Stimulated activated CD4-positive, alpha-beta T cell treated with anti-CD3 and anti-CD28 coated beads, Interleukin-15, amount 100 ng/mL, for 24 hours (primary cell): ENCODE measurements at places on chromosomes 7 and 10.

DNA sequence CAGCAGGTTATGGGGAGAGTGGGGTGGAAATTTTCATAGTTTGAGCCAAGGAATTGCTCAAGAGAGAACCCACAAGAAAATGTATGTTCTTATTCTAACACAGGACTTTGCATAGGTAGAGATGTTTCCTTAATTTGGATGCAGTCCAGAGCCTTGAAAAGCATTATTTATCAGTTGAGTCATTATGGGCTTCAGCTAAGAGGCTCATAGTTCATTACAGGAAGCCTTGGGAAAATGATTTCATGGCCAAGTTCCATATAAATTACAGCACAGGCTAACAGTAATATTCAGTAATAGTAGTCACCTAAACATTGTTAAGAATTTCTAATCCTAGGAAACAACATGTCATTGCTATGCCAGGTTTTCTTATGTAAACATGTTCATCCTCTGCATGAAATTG is 131.1 kb upstream of the PTPRZ1 start:
- DNase-seq: no peak

DNA sequence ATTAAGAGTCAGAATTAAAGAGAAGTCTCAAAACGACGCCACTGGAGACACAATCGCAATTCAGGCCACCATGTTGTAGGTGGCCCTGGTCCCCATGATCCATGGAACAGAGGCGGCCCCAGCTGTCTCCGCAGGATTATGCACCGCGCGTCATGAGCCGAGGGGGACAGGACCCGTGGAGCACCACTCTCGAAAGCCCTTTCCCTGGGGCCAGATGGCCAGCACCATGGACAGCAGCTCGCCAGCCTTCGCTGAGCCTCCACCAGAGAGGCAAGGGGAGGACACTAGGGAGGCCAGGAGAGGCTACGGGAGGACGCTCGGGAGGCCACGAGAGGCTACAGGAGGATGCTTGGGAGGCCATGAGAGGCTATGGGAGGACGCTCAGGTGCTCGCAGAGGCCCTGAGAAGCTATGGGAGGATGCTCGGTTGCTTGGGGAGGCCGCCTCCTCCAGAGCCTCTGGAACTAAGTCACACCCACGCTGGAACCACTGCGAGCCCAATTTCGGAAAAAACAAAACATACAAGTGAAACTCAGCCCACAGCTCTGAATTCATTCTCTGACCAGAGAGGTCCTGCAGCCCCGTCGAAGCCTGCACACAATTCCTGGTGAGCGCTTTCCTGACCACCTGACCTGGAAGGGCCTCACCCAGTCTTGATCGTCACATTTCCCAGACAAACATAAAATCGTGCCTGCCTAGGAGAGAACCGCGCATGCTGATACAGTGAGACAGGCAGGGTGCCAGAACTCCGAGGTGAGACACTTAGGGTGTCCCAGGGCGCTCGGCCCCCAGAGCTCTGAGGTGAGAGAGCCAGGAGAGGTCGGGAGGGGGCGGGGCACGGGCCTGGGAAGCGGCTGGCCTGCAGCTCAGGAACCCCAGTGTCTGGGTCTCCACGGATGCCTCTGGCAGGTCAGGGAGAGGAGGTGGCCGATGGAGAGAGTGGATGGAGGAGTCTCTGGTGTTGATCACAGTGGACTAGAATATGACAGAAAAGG is 224.4 kb downstream of the PTPRN2 start:
- no peak for DNase-seq

DNA sequence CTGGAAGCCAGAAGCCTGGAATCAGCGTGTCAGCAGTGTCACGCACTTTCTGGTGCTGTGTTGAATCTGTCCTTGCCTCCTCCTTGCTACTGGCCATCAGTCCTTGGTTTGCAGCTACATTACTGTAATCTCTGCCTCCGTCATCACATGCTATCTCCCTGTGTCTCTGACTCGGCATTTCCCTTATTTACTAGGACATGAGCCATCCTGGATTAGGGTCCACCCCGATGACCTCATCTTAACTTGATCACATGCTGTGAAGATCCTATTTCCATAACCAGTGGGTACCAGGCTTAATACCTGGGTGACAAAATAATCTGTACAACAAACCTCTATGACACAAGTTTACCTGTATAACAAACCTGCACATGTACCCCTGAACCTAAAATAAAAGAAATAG is 518.0 kb upstream of the KLF6 start:
- DNase-seq: no peak

GRCh38 chr7:47326808-47327207 is 255.1 kb downstream of the TNS3 start:
- no peak for DNase-seq

- DNase-seq: no peak
These were observed 116.2 kb upstream of the GPR26 start for GRCh38 chr10:123549761-123550454.

- no peak for DNase-seq
These were observed 14.3 kb downstream of the PRTFDC1 start for GRCh38 chr10:24938076-24938475.

DNA sequence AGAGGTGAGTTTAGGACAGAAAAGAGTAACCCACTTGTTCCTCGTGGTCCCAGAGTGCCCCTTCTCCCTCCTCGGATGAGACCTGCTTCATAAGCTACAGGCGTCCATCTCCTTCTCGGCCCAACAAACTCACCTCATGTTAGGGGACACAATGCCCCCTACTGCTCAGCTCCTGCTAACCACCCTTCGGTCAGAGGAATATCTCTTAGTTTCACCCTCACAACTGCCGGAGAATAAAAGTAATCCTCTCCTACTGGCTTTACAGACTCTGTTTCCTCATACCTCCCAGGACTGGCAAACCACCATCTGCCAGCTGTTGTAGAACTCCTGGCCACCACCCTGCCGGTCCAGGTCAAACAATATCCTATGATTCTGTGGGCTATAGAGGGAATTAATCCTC is 3.2 kb downstream of the AKR1B15 start:
- DNase-seq: no peak

DNA sequence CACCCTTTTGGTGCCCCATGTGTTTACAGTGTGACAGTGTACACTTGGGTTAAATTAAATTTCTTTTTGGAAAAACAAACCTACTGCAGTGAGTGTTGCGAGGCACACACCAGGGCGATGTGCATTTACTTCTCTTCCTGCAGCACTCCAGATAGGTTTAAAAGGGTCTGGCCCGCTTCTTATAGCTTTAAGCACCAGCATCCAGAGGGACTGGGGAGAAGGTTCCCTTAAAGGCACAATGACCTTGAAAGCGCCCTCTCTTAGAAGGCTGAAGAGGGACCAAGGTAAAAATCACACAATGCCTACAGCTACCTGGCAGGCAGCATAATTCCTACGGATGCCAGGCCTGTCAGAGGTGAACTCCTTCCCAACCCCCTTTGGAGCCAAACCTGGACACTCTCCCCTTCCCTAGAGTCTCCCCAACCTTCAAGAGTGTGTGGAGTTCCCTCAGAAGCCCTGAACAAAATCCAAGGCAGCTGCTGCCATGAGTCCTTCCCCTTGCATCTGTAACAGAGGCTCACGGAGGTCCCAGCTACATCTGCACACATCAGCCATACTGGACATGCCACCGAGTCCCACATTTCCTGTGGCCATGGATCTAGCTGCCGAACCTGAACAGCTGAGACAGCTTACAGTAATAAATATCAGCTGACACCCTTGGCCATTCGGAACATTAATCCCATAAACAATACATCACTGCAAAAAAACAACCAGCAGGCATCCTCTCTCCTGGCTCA is 33.2 kb downstream of the TRIM8 start:
- DNase-seq: no peak

- no peak for DNase-seq
These were observed 15.8 kb upstream of the BNIP3 start for GRCh38 chr10:131997366-131998049.
